Caco-2 (cell line): ENCODE measurements at places on chromosomes 1 and 21. TPM values are rescaled to one million over a fixed set of nuclear protein-coding genes. Genes with fewer than 3 reads are reported as not detected.

Gene FAM151A
- 21.4 and 22.3 TPM in 2 replicates for total RNA-seq

Gene HSPA6
- 0.32 and 0.60 TPM in 2 replicates for total RNA-seq

DNA sequence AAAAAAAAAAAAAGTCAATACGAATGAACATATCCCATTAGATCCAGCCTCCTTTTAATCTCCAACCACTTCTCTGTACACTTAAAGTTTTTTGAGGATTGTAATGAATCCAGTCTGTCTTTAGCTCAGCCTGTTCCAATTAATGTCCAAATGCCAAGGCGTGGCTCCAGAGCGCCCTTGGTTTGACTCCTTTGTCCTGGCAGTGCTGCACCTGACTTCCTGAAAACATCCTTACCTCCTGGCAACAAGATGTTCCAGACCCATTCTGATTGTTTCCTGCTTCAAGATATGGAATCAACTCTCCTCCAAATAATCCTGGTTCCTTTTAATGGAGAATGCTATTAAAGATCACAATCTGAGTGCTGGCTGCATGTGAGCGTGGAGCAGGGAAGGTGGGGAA lies 74.1 kb upstream of the FAM20B start:
- H3K4me3 ChIP-seq: no peak overlapping the region
- no peak for DNase-seq
- H3K27me3 ChIP-seq: no peaks in the 10 kb centered on the region
- no peaks in the 10 kb centered on the region for H3K4me1 ChIP-seq
- no peaks in the 10 kb centered on the region for H3K36me3 ChIP-seq

DNA sequence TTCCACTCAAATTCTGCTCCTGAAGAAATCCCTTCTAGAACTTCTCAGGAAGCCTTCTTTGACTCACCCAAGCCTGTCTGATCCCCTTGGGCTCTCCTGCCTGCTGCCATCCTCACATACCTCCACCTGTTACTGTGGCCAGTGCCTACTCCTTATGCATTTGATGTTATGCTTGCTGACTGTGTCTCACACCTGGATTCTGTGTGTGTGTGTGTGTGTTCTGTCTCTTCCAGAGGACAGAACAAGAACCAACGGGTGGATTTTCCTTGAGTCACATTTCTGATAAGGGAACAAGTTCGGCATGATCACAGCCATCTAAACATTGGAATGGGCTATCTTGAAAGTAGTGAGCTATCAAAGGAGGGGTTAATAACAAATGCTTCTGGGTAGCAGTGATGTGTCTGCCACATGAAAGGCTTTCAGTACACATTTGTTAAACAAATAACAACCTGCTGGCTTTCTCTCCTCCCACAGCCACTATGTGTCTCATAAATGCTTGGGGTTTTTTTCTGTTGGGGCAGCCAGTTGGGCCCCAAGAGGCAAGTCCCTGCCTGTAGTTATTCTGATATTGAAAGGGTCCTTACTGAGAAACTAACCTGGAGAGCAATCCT lies 8.9 kb upstream of the GPR37L1 start:
- no peaks in the 10 kb centered on the region for H3K36me3 ChIP-seq
- H3K27me3 ChIP-seq: no peaks in the 10 kb centered on the region
- H3K27ac ChIP-seq: peak overlapping the region; percentile 81
- no peak overlapping the region for H3K4me3 ChIP-seq
- peaks cover 52% of the 10 kb centered on the region for H3K4me1 ChIP-seq

DNA sequence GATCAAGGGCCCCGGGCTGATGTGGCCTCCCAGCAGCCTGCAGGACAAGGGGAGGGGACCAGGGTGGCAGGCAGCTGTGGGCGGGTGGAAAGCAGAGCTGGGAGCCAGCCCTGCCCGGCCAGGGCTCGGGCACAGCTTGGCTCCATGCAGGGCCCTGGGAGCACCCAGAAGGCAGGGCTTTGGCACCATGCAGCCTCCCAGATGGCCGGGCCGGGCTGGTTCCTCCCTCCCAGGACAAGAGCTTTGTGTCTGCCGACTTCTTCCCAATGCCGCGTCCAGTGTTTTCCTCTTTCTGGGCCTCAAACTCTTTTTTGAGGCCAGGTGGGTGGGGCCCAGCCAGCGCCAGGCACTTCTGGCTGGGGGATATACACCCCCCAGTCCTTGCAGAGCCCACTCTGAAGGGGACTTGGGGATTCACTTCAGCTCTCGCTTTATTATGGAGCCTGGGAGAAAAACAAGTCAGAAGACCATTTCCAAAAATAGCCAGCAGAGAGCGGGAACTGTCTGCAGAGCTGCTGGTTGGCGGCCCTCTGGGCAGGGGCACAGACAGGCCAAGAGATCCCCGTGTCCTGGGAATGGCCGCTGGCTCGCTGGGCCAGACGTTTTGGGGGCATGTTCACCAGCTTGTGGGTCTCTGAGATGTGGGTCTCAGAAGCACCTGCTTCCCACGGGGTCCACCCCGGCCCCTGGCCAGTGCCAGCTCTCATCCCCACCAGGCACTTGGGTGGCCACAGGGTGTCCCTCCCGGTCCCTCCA lies 103.8 kb upstream of the ARHGEF16 start:
- no peak overlapping the region for H3K27ac ChIP-seq
- H3K4me3 ChIP-seq: no peak overlapping the region
- H3K4me1 ChIP-seq: peaks cover 24% of the 10 kb centered on the region
- H3K36me3 ChIP-seq: no peaks in the 10 kb centered on the region
- no peaks in the 10 kb centered on the region for H3K27me3 ChIP-seq
- DNase-seq: no peak

DNA sequence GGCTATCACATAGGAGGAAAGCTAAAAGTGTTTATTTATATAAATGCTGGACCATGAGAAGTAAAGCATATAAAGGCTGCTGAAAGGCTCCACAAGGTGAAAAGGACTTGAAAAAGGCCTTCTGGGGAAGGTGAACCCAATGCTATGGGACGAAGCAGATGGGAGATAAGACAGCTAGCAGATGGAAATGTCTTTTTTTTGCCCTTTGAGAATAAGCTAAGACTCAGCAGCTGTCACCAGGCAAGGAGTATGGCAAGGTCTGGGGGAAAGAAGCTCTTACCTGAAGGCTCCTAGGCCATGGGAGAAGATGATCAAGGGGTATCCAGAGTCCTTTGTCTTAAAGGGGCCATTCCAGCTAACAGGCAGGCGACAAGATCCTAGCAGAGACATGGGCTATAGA lies 9.9 kb downstream of the PAFAH2 start:
- no peaks in the 10 kb centered on the region for H3K27me3 ChIP-seq
- DNase-seq: no peak
- no peak overlapping the region for H3K4me3 ChIP-seq
- peaks cover 9% of the 10 kb centered on the region; the same call in 1 of the 2 replicates for H3K4me1 ChIP-seq
- H3K27ac ChIP-seq: no peak overlapping the region

DNA sequence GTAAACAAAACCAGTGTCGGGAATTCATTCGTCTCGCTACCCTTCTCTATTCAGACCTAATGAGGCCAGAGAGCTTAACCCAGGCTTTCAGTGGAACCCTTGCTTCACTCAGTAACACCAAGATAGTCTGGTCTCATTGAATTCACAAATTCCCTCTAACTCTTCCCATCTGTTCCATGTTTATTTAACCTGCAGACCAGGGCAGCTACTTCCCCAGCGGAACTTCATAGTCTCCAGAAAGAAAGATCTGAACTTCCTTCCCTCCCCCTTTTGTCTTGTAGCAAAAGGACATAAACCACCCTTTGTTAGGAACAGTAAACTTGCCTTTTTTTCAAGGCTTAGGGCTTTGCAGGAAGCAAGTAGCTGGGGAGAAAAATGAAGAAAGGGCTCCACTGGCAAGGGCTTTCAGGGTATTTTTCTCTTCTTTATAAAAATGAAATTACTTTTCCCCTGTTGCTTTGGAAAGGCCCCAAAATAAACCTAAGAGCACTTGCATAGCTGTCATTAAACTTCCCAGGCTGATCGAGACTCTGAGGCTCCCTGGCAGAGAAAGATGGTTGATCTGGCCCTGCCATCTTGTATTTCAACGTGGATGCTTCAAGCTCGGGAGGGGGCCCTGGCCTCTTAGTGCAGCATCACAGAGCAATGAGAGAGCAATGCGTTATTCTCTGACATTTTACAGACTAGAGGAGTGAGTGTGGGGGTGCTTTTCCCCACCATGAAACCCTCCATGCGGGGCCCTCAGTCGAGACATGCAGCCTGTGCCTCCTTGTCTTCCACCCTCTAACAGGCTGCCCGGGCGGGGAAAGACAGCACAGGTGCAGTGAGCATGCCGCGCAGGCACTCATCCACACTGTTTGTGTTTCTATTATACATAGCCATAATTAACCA lies 30.0 kb downstream of the MIS18A start:
- no peak overlapping the region for H3K4me3 ChIP-seq
- H3K27me3 ChIP-seq: no peaks in the 10 kb centered on the region
- H3K36me3 ChIP-seq: no peaks in the 10 kb centered on the region

GRCh38 chr1:31133368-31133767 lies 67.9 kb upstream of the PUM1 start:
- H3K4me3 ChIP-seq: no peak overlapping the region
- H3K27ac ChIP-seq: no peak overlapping the region
- H3K36me3 ChIP-seq: no peaks in the 10 kb centered on the region
- H3K27me3 ChIP-seq: no peaks in the 10 kb centered on the region
- H3K4me1 ChIP-seq: no peaks in the 10 kb centered on the region
- DNase-seq: no peak

- no peaks in the 10 kb centered on the region for H3K36me3 ChIP-seq
- no peak overlapping the region for H3K4me3 ChIP-seq
- no peaks in the 10 kb centered on the region for H3K4me1 ChIP-seq
- DNase-seq: no peak
- H3K27me3 ChIP-seq: no peaks in the 10 kb centered on the region
Measured at GRCh38 chr1:176543360-176544129, 80.6 kb downstream of the PAPPA2 start.

DNA sequence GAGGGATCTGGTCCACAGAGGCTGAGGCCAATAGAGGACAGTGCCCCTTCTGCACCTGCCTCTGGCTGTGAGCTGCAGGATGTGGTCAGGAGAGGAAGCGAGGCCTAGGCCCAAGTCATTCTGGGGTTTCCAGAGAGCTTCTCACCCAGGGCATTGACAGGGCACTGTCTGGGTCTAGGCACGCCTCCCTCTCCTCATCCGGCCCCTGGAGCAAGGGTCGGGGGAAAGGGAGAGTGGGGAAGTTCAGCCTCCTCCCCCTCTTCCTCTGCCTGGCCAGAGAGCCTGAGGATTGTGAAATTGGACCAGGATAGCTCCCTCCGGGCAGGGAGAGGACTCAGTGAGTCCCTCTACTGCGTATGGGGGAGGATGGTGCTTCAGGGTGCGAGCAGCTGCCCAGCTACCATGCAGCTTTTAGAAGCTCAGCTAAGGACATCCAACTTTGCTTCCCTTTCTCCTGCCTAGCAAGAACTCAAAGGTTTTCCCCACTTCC lies 6.3 kb upstream of the INAVA start:
- no peak for DNase-seq
- no peak overlapping the region for H3K27ac ChIP-seq
- no peak overlapping the region for H3K4me3 ChIP-seq
- peaks cover 7% of the 10 kb centered on the region for H3K4me1 ChIP-seq

DNA sequence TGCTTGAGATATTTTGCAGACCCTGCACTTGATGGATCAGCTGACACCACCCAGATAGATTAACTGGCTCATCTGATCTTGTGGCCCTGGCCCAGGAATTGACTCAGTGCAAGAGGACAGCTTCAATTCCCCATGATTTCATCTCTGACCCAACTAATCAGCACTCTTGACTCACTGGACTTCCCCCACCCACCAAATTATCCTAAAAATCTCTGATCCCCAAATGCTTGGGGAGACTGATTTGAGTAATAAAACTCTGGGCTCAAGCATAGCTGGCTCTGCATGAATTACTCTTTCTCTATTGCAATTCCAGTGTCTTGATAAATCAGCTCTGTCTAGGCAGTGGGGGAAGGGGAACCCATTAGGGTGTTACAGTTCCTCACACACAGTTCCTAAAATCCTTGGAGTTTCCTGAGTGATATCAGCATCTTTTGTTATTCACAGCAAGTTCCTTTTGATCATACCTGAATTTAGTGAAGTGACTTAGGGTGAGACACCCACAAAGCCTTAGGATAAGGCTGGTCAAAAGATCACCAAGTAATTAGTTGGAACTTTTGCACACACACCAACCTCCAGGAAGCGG lies 104.2 kb downstream of the COP1 start:
- DNase-seq: no peak
- H3K4me1 ChIP-seq: no peaks in the 10 kb centered on the region

DNA sequence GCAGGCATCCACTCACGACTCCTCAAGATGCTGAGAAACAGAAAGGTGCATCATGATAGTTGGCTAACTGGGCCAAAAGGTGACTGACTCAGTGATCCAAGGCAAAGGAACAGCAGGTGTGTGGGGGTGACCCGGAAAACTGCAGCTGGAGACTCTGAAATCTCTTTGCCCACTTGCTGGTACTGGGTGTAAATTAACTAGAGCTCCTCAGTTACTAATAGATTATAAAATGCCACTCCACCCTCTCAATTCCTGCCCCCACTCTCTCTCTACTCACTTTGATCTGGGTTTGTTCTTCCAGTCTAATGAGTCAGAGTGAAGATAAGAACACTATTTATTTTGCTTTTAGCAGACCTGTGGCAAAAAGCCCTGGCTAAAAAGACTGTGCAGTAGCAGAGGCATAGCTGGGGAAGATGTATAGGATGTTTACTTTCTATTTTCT lies 7.2 kb upstream of the PIGC start:
- DNase-seq: peak; percentile 48
- peak overlapping the region; percentile 12; the same call in 1 of the 2 replicates for H3K4me3 ChIP-seq
- no peaks in the 10 kb centered on the region for H3K27me3 ChIP-seq
- H3K36me3 ChIP-seq: no peaks in the 10 kb centered on the region
- peaks cover 70% of the 10 kb centered on the region for H3K4me1 ChIP-seq
- peak overlapping the region; percentile 88 for H3K27ac ChIP-seq

DNA sequence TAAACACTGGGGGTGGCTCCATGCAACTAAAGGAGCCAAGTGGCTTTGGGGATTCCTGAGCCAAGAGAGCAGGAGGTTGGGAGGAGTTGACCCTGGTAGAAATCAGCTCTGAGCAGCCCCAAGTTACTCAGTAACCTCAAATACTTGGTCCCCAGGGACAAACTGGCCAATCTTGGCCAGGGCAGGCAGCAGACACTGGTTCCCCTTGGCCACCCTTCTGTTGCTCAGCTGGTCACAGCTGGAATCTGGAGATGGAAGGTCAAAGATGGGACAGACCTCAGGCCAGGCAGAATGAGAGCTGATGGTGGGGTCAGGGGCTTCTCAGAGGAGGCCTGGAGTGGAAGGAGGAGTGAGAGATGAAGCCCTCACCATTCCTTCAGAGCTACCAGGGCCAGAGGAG lies 3.3 kb upstream of the RHBG start:
- no peak for DNase-seq
- no peak overlapping the region for H3K4me3 ChIP-seq
- no peaks in the 10 kb centered on the region for H3K27me3 ChIP-seq
- no peak overlapping the region for H3K27ac ChIP-seq
- peaks cover 37% of the 10 kb centered on the region for H3K4me1 ChIP-seq
- no peaks in the 10 kb centered on the region for H3K36me3 ChIP-seq
